ENCODE measurements at places on chromosomes 12 and 14.

DNA sequence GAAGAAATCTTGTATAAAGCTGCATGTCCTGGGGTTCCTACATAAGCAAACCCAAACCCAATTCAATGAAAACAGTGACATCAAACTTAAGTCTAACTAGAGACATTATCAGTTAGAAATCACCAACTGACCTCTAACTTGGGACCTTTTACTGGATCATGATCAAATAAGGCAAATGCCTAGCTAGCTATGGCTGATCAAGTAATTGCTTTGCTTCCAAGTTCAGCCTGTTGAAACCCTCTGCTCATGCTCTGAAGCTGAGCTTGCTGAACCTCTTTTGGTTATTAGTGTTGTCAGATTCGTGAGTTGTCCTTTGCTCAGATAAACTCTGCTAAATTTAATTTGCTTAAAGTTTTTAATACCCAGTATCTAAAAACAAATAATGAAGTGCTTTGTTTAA lies 28.9 kb downstream of the ZDHHC17 start:
- no peak for DNase-seq

GRCh38 chr12:25146686-25147085 lies 48.3 kb downstream of the DNAI7 start:
- no peak for DNase-seq

- no peak for DNase-seq
These were observed 59.5 kb downstream of the SEL1L start for GRCh38 chr14:81474148-81474492.

- no peak for DNase-seq
These were observed 30.8 kb upstream of the IFNG start for GRCh38 chr12:68190301-68190700.

DNA sequence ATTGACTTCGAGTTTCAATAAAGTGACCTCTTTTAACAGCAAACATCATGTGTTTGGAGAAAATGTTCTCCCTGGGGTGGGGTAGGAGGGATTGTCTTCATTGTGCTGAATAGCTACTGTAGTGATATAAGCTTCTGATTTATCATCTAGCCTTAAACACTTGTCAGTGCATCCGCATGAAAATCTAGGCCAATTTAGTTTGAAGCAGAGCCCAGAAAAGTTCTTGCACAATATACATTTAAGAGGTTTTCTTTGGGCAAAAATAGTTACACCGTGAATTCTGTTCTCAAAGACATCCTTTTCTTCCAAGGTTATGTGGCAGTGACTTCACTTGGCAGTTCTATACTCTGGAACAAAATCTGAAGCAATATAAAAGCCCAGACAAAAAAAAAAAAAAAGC lies 136.0 kb upstream of the IFNG-AS1 start:
- no peak for DNase-seq

DNA sequence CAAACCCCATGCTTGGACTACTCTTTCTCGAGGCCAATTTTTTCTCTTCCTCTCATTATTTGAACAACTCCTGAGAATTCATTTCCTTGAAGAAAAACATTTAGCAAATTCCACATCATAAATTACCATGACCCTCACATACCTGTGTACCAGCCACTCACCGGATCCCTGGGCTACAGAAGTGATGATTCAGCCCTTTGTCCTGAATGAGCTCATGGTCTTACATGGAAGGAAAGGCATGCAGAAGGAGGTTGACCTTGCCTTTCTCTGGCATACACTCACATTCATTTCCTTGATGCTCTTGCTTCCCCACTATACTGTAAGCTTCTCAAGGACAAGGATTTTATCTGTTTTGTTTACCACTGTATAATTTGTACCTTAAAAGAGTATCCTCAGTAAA lies 191.5 kb downstream of the SLC5A8 start:
- DNase-seq, result no peak

DNA sequence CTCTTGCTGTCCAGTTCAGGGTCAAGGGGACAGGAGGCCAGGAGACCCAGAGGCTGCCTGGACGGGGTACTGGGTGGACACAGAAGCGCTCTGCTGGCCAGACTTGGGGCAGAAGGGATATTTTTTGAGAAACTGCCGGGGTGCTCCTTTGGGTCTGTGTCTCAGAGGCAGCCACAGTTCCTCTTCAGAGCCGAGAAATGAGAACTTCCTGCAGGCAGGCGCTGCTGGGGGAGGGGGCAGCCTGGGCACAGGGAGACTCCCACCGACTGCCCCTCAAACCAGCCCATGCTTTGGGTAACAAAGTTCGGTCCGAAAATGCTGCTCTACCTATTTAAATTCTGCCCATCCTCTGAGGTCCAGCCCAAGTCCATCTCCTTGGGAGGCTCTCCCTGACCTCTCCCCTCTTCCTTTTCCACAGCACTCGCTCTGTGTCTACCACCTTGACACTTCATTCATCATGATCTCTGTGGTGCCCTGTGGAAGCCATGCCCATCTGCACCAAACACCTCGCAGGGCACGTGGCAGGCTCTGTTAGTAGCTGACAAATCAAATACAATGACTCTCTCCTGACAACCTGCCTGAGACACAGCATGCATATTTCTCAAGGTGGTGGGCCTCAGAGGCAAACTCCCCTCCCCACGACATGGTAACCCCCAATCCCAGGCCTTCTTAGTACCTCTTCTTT lies 16.4 kb downstream of the HDAC7 start:
- DNase-seq, result no peak

- no peak for DNase-seq
These were observed 97.8 kb downstream of the TMEM30B start for GRCh38 chr14:61183196-61183885.

- peak; percentile 99 for DNase-seq
These were observed 117.7 kb downstream of the PRKCH start for GRCh38 chr14:61438860-61439765.

GRCh38 chr12:68397566-68398158 lies 65.5 kb upstream of the MDM1 start:
- no peak for DNase-seq

DNA sequence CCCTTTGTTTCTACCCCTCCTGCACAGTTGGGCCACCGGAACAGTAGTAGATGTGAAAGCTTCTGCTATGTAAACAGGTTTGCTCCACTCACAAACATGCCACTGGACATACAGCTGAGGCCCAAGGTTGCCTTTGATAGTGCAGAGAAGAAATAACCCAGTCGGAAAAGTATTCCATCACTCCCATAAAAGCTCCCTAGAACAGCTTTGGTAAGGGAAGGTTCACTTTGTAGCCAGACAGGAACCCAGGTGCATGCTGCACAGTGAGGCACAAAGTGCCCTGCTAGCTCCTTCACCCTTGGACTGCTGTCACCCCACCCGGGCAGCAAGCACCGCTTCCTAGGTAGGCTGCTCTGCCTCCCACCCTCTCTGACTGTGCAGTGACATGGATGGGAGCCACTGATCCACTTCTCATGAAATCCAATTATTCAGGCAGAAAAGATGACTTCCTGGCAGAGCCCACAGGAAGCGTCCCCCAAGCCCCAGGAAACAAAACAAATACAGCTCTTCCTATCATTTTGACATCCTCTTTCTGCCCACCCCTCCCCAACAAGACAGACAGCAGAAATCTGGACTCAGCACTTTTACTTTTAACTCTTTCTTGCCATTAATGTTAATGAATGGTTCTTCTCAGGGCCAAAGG lies 100.2 kb downstream of the SRGAP1 start:
- DNase-seq, result no peak

GRCh38 chr12:120290609-120291305 lies 946 bp downstream of the RNU4-2 start:
- peak; percentile 3 for DNase-seq

DNA sequence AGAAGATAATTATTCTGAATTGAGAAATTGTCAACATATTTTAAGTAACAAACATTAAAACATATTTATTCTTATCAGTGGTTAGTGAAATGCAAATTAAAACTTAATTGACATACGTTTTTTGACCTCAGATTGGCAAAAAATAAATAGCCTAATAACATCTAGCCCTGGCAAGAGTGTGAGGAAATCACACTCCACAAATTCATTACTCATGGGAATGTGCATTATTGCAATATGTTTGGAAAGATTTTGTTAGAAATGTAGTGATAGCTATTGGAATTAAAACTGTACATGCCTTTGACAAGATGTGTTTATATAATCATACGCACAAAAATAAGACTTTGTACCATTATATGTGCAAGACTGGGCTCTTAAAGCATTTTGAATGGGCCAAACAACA lies 168.6 kb downstream of the KITLG start:
- DNase-seq, result no peak

DNA sequence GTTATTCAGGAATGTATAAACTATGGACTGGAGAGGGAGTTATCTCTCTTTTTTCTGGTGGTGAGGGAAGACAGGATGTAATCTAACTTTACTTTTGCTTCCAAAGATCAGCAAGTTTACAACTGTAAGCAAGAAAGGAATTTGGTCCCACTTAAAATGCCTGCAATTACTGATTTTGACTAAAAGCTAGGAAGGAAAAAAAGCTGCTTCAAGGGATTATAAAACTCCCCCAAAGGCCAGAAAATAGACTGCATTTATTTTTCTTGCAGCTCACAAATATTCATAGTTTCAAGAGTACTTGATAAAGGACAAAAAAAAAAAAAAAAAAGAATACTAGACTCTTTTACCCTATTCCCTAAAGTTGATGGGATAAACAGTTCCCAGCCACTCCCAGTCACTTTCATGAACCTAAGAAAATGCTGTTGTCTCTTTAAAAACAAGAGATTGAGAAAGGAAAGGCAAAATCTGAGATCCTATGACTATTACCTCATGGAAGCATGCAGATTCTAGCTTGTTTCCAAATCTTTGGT lies 128.7 kb upstream of the BMP4 start:
- DNase-seq, result no peak

DNA sequence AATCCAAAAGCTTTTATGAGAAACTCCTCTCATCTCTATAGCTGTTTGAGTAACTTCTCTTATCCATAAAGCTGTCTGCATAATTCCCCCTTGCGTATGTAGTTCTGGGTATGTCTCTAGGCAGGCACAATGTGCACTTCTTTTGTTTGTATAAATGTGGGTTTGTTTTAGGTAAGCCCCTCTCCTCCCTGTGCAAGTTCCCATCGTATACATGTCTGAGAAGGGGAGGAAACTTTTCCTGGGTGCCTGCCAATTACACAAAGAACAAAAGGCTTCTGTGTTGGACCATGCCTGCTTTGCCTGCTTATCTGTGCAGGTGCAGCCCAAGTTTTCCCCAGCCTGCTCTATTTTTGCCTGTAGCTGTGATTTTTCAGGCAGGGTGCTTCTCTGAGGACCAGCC lies 96.7 kb downstream of the CCER1 start:
- no peak for DNase-seq

GRCh38 chr12:8639936-8640335 lies 22.7 kb downstream of the MFAP5 start:
- DNase-seq, result no peak

GRCh38 chr12:48817873-48818830 lies at the start of gene CACNB3:
Gene CACNB3 (plus strand): TSS chr12:48818496. CDS start chr12:48818930, 434 bp downstream.
- DNase-seq, result peak; percentile 41

GRCh38 chr14:105317546-105317945 lies 3.0 kb downstream of the PACS2 start:
- no peak for DNase-seq

GRCh38 chr14:98947911-98948595 lies 323.9 kb downstream of the BCL11B start:
- DNase-seq, result no peak

DNA sequence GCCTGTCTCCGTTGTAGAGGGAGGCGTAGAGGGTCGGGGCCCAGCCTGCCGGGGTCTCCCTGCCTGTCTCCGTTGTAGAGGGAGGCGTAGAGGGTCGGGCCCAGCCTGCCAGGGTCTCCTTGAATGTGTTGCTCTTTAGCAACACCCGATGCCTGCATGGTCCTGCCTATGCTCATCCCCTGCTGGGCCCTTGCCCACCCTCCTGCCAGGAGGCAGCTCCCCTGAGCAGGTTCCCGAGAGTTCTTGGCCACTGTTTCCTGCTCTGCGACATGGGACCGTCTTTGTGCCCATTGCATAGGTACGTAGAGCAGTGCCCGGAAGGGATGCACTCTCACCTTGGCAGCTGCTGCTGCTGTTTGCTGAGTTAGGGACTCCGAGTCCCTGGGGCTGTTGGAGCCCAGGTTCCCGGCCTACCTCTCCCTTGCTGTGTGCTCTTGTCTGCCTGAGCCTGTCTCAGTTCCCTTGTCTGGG lies 3.3 kb downstream of the KIF26A start:
- DNase-seq, result no peak

DNA sequence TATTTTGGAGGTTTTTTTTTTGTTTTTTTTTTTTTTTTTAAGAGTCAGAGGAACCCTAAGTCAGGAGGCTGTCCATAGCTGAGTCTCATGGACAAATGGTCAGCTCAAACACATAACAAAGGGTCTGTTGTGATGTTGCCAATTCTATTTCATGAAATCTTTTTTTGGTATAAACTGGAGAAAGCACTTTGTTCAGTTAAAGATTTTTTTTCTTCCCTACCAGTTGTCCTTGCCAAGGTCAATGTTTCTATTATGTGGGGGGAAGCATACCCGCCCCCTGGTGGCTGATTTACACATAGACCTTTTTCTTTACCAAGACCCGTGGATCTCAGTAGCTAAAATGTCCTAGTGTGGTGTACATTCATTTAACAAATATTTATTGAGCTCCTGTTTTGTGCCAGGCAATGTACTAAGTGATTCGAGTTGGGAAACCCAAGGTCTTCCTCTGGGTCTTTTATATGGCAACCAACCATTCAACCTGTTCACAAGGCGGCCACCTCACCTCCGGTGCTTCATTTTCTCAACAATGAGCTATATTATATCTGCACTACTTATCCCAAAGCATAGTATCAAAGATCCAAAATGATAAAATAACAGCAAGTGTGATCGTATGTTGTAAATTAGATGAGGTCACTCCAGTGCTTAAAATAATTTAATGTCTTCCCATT lies 214.5 kb downstream of the PAH start:
- peak; percentile 41 for DNase-seq

DNA sequence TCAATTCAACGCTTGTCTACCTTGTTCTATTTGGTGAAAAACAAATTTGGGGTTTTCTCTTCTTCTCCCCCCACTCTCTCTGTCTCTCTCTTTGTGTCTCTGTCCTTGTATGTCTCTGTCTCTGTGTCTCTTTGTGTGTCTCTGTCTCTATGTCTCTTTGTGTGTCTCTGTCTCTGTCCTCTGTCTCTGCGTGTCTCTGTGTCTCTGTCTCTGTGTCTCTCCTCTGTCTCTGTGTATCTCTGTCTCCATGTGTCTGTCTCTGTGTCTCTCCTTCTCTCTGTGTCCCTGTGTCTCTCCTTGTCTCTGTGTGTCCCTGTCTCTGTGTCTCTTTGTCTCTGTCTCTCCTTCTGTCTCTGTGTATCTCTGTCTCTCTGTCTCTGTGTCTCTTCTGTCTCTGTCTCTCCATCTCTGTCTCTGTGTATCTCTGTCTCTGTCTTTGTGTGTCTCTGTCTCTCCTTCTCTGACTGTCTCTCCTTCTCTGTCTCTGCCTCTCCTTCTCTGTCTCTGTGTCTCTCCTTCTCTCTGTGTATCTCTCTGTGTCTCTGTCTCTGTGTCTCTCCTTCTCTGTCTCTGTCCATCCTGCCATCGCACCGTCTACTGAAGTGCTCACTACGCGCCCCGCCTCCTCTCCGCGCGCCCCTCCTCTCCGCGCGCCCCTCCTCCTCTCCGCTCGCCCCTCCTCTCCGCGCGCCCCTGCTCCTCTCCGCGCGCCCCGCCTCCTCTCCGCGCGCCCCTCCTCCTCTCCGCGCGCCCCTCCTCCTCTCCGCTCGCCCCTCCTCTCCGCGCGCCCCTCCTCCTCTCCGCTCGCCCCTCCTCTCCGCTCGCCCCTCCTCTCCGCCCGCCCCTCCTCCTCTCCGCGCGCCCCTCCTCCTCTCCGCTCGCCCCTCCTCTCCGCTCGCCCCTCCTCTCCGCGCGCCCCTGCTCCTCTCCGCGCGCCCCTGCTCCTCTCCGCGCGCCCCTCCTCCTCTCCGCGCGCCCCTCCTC lies 12.8 kb downstream of the LRCOL1 start:
- peak; percentile 17 for DNase-seq
